ENCODE measurements at places on chromosomes 3 and 15.
A peak's percentile ranks its signal among the peaks of the same experiment; 100 is the strongest.

GRCh38 chr15:77014132-77015081, 19.5 kb downstream of the PSTPIP1 start:
- no peak for DNase-seq
- H3K4me1 ChIP-seq: peaks cover 88% of the 10 kb centered on the region
- H3K36me3 ChIP-seq: peaks cover 59% of the 10 kb centered on the region

DNA sequence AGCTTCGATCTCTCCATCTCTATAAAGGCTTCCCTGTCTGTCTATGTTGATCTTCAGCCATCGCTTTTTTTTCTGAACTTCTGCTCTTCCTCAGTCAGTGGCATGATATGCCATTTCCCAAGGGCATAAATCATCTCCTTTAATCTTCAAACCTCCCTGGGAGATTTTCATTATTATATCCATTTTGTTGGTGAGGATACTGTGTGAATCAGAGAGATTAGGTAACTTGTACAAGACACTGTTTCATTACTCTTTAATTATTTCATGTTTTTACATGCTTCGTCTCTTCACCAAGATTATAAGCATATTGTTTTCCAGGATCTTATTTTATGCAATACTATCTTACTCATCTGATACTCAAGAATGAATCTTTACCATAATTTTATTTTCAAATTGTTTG, 124.8 kb upstream of the ATP11B start:
- H3K4me1 ChIP-seq: no peaks in the 10 kb centered on the region
- H3K27me3 ChIP-seq: peaks cover 21% of the 10 kb centered on the region

- no peak overlapping the region for H3K4me3 ChIP-seq
- H3K27ac ChIP-seq: no peak overlapping the region
- no peaks in the 10 kb centered on the region for H3K27me3 ChIP-seq
- no peaks in the 10 kb centered on the region for H3K4me1 ChIP-seq
- DNase-seq: no peak
Observed at GRCh38 chr3:25508433-25508832, 80.4 kb downstream of the RARB start.

- no peak overlapping the region for H3K4me3 ChIP-seq
- H3K4me1 ChIP-seq: no peaks in the 10 kb centered on the region
- H3K36me3 ChIP-seq: no peaks in the 10 kb centered on the region
- no peak for DNase-seq
Observed at GRCh38 chr15:29690765-29691475, 131.3 kb downstream of the TJP1 start.

GRCh38 chr3:80993241-80993945, 768.1 kb downstream of the GBE1 start:
- H3K36me3 ChIP-seq: no peaks in the 10 kb centered on the region
- H3K4me1 ChIP-seq: no peaks in the 10 kb centered on the region
- no peaks in the 10 kb centered on the region for H3K27me3 ChIP-seq
- H3K27ac ChIP-seq: no peak overlapping the region
- H3K4me3 ChIP-seq: no peak overlapping the region

GRCh38 chr3:8864402-8865350, 95.3 kb upstream of the OXTR start:
- H3K4me1 ChIP-seq: no peaks in the 10 kb centered on the region
- DNase-seq: no peak
- no peaks in the 10 kb centered on the region for H3K36me3 ChIP-seq
- H3K4me3 ChIP-seq: no peak overlapping the region

DNA sequence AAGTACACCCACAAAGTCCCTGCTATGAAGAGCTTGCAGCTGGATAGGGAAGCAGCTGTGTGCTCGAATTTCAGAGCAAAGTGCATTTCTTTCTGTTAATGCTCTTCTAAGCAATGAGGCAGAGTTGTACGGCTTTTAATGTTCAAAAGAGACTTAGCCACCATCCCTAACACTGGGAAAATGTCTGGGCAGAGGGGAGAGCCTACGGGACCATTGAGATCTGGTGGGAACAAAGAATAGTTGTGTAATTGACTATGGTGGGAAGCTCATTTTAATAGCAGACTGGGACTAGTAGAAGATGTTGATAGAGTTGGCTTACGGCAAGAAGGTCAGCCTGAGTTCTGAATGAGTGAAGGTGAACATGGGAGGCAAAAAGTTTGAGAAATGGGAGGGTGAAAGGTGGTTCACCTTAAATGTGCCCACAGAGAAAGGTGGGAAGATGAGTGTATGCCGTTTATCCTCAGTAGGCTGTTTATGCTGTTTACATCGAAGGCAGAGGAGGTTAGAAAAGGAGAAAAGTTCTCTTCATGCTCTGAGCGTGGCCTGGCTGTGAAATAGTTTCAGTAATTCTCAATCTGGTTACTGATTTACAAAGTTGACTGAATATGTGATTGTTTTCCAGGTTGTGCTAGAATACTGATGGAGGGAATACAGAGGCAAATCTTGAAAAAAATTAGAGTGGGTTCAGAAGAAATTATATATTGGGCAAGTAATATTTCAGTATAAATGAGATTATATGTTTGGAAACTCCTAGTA, 22.9 kb upstream of the UTS2B start:
- no peak for DNase-seq
- H3K4me1 ChIP-seq: peaks cover 6% of the 10 kb centered on the region
- H3K27me3 ChIP-seq: no peaks in the 10 kb centered on the region
- no peak overlapping the region for H3K4me3 ChIP-seq

DNA sequence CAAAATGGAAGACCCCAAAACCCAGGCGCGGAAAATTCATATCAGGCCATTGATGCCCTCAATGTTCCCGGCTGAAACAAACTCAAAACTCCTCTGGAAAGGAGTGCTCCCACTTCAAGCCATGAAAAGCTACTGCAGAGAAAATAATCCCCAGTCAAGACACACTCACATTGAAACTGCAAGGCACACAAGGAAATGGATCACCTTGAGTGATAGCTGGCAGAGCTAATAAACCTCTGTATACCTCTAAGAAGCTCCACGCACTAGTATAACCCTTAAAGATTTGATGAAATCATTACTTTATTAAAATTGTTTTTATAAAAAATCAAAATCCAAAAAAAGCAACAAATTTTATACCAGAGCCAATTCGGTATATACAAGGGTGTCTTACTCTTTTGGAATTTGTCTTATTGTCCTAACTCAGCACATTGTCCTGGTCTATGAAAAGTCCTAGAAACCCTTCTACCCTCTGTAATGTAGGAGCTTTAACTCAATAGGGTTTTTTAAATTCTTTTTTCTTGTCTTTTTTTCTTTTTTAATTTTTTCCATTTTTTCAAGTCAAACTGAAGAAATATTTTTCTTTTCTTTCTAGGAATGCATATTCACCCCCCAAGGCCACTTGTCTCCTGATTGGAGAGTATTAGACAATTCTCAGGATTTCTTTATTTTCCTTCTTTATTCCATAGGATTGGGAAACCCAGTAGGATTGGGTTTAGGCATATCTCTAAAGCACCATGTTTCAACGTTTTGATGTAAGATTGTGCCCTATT, 8.5 kb downstream of the CCR5AS start:
- H3K4me1 ChIP-seq: peaks cover 18% of the 10 kb centered on the region
- peaks cover 12% of the 10 kb centered on the region for H3K27me3 ChIP-seq
- no peak overlapping the region for H3K27ac ChIP-seq
- no peaks in the 10 kb centered on the region for H3K36me3 ChIP-seq
- no peak for DNase-seq

DNA sequence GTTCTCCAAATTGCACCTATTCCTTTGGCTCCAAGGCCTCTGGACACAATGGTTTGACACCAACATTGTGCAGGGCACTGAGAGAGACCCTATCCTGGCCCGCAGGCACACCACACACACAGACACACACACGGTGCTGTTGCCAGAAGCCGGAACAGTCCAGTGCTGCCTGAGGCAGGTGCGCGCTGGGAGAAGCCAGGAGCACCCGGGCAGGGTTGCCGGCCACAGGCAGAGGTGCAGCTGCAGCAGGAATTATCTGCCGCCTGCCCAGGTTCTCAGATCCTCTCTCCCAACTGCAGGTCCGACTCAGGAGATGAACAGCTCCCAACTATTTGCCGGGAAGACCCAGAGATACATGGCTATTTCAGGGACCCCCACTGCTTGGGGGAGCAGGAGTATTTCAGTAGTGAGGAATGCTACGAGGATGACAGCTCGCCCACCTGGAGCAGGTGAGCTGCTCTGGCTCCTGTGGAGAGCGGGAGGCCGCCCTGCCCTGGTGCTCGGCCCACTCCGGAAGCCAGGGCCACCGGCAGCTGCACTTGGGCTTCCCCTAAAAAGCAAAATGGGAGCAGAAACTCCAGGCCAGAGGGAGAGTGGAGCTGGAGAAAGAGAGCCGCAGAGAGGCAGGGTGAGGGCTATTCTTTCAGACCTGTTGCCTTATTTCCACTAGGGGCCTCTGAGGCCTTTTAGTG, 42.9 kb downstream of the CHDH start:
- no peaks in the 10 kb centered on the region for H3K36me3 ChIP-seq
- DNase-seq: no peak
- H3K27me3 ChIP-seq: no peaks in the 10 kb centered on the region
- H3K4me3 ChIP-seq: no peak overlapping the region
- H3K27ac ChIP-seq: no peak overlapping the region
- no peaks in the 10 kb centered on the region for H3K4me1 ChIP-seq

DNA sequence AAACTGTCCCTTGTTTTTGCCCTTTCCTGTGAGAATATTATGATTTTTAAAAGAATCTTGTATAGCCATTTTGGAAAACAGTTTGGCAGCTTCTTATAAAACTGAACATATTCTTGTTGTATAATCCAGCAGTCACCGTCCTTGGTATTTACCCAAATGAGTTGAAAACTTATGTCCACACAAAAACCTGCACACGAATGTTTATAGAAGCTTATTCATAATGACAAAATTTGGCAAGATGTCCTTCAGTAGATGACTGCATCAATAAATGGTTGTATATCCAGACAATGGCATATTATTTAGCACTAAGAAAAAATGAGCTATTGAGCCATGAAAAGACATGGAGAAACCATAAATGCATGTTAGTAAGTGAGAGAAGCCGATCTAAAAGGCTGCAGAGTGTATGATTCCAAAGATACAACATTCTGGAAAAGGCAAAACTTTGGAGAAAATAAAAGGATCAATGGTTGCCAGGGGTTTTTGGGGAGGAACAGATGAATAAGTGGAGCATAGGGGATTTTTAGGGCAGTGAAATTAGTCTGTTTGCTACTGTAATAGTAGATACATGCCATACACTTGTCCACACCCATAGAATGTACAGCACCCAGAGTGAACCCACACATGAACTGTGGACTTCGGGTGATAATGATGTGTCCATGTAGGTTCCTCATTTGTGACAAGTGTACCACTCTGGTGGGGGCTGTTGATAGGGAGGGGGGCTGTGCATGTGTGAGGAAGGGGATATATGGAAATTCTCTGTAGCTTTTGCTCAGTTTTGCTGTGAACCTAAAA, 31.7 kb downstream of the LIMD1 start:
- H3K27ac ChIP-seq: no peak overlapping the region
- H3K27me3 ChIP-seq: no peaks in the 10 kb centered on the region
- no peak overlapping the region for H3K4me3 ChIP-seq
- H3K36me3 ChIP-seq: peaks cover 16% of the 10 kb centered on the region
- no peak for DNase-seq

DNA sequence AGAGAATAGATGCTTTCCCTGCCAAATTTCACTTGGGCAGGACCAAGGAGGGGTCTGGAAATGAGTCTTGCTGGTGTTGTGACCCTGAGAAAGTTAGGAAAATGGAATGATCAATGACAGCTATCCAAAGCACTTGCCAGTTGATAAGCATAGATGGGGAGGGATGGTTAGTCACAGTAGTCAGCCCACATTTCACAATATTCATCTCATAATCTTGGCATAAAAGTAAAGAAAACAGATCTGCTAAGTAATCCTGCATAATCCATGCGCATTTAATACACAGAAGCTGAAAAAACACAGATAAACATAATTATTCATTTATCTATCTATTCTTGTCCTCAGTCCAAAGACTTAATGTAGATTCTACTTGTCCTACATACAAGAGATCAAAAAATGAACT, 184.1 kb downstream of the ZIC4 start:
- H3K27ac ChIP-seq: no peak overlapping the region
- no peak overlapping the region for H3K4me3 ChIP-seq
- no peaks in the 10 kb centered on the region for H3K36me3 ChIP-seq
- H3K27me3 ChIP-seq: no peaks in the 10 kb centered on the region
- no peaks in the 10 kb centered on the region for H3K4me1 ChIP-seq
- DNase-seq: no peak

- peak overlapping the region; percentile 89 for H3K27ac ChIP-seq
- DNase-seq: peak; percentile 88
- peak overlapping the region; percentile 80 for H3K4me3 ChIP-seq
Observed at GRCh38 chr15:90838139-90838538, 30.2 kb upstream of the FURIN start.

- no peak overlapping the region for H3K27ac ChIP-seq
- no peaks in the 10 kb centered on the region for H3K27me3 ChIP-seq
- DNase-seq: no peak
Observed at GRCh38 chr3:171200052-171200749, 173.7 kb upstream of the SLC2A2 start.

DNA sequence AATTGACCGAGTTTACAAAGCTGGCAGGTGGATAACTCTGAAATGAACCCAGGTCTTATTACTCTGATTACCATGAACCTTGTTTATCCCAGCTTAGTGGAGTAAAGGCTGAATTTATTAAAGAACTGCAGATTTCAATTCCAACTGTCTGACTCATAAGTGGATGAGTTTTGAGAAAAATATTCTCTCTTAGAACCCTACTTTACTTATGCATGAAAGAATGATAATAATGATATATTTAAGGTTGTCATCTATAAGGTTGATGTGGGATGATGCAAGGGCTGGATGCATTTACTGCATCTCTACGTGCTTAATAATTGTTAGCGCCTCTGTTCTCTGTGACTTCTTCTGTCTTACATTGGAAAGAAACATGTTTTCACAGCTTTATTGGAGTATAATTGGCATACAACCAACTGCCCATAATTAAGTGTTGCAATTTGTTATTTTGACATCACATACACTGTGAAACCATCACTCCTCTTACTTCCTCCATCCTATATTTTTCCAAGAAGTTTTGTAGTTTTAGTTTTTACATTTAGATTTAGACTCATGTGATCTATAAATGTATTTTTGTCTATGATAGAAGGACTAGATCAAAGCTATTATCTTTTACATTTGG, 771.2 kb upstream of the ARRDC4 start:
- H3K36me3 ChIP-seq: no peaks in the 10 kb centered on the region
- H3K27ac ChIP-seq: no peak overlapping the region
- H3K27me3 ChIP-seq: no peaks in the 10 kb centered on the region

DNA sequence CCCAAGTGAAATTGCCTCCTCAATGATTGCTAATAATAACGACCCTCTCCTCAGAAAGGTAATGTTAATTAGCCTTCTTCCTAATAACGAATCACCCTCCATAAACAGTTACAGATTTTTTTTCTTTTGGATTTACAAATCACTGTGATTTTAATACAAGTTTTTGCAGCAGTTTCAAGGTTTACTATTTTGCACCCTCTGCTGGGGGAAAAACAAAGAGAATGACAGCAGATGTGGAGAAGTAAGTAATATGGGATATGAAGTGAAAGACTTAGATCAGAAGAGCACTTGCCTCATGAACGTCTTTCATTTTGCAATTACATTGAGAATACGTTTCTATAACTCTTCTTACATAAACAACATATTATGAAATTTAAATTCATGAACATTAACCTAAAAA, 16.1 kb upstream of the CNTN3 start:
- H3K4me3 ChIP-seq: no peak overlapping the region
- H3K27ac ChIP-seq: no peak overlapping the region
- no peak for DNase-seq
- H3K4me1 ChIP-seq: no peaks in the 10 kb centered on the region
- no peaks in the 10 kb centered on the region for H3K36me3 ChIP-seq
- no peaks in the 10 kb centered on the region for H3K27me3 ChIP-seq

All from activated CD4-positive, alpha-beta T cell treated with anti-CD3 and anti-CD28 coated beads, Interleukin-2, amount 10 ng/mL, durations not matched to agents 7 days and 5 days (primary cell).